ENCODE measurements at places on chromosomes 3 and 15. TPM values are rescaled to one million over a fixed set of nuclear protein-coding genes. Genes with fewer than 3 reads are reported as not detected.

DNA sequence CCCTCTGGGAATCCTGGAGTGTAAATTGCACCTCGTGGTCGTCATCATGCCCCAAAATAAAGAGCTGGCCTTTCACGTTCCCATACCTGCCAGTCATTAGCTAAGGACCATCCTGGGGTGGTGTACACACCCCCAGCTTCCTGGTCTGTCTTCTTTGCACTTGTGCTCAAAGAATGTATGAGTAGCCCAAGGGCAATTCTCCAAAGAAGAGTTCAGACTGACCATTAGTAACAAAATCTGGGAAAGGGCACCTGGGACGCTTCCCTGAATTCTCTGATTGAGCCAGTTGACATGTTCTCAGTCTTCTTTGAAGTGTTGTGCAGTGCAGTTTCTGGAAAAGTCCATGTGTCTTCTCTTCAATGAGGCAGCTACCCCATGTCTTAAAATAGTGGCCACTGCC is 34.8 kb downstream of the FAM3D start:
- DNase-seq = no peak

The SH2D7 gene
- not detected for total RNA-seq

DNA sequence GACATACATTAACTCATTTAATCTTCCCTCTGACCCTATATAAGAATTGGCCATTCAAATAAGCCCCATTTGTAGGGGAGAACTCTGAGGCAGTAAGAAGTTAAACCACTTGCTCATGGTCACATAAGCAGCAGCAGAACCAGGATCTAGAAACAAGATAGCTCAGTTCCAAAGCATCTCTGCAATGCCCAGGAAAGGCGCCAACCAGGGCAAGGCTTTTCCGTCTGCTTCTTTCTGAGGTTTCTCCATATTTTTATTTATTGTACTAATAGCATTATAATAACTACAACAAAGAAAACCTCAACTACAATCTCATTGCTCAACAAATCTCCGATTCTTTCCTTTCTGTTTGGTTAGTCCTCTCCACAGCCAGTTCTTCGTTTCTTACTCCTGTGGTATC is 4.3 kb upstream of the UBE2E2 start:
- DNase-seq = no peak

- no peak for DNase-seq
Measured at GRCh38 chr3:30476368-30477084, 129.9 kb upstream of the TGFBR2 start.

The TUBGCP5 gene
- 11.3 TPM for total RNA-seq

The PODXL2 gene
- total RNA-seq = 1.7 TPM

DNA sequence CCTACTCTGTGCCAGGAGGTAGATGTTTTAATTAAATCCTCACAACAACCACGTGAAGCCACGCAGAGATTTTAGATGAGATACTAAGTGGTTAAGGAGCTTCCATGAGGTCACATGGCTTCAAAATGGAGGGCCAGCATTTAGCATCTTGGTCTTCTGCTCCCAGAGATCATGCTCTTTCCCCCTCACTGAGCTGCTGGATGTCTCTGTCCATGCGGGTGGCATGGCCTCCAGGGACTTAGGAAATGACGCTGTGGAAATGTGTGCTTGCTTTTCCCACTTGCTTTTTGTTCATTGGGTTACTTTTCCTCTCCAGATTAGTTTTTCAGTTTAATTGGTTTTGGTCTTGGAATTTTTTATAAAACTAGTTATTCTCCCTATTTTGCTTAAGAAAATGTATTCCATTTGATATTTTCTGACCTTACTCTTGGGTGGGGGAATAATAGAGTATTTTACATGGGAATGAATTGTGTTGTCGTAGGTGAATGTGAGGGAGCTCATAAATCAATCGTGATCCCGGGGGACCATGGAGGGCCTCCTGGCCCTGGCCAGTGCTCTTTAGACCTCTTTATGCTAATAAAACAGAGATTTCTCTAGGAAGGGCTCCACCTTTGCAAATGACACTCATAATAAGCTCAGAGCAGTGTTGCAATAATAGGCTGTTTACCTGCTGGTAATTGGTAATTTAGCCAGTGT is 376.0 kb upstream of the ONECUT1 start:
- no peak for DNase-seq

The ARHGAP31 gene
- 38.0 TPM for total RNA-seq

DNA sequence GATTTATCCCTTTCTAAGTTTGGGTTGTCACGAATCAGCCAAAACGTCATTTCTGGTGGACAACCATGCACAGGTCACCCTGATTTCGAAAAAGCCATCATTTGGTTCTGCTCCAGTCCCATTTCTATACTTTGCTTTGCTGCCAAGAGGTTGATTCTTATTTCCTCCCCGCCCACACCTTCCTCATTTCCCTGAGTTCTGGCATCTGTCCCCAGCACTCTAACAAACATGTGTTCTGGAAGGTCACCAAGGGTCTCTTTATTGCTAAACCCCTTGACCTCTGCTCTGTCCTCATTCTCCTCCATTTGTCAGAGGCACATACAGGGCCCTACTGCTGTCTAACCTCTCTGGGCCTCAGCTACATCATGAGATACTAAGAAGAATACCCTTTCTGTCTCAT is 36.4 kb upstream of the PTPRG start:
- DNase-seq = no peak

- DNase-seq = no peak
Measured at GRCh38 chr3:171528102-171528501, 67.9 kb upstream of the TNIK start.

The IGF2BP2 gene
- total RNA-seq = 17.9 TPM

DNA sequence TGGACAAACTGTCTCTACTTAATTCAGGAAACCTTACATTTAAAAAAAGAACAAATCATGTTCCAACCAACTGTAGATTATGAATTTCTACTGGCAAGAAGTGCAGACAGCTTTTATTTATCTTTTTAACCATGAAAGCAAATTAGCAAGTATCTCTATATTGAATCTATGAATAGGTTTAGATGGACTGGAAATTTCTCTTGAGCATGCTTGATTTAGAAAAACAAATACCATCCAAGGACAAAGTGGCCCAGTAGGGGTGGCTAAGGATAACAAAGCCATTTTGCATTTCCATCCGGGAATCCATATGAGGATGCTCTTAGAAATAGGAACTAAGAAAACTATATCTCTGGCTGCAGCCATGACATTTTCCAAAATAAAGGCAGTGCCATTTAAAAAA is 150.6 kb downstream of the KCNMB2 start:
- DNase-seq = no peak

The TRIM71 gene
- not detected for total RNA-seq

- no peak for DNase-seq
Measured at GRCh38 chr3:11381563-11381962, 109.4 kb downstream of the ATG7 start.

- DNase-seq = no peak
Measured at GRCh38 chr15:56737791-56738190, 4.5 kb upstream of the ZNF280D start.

The ERC2 gene
- total RNA-seq = 0.99 TPM

DNA sequence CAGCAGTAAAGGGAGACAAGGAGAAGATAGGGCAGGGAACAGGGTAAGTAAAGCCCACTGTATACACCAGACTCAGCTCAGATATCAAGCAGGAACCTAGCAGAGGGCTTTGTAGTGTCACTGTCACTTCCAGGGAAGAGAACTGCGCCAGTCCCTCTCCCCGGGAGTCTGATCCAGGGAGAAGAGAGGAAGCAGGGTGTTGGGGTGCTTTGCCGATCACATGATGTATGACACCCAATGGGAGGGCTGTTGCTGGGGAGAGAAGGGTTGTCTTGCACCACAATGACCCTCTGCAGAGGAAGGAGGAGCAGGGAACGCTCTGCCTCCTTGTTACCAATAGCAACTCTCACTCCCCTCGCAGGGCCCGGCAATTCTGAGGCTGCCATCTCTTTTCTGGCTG is 147.2 kb upstream of the SLC2A2 start:
- peak; percentile 25 for DNase-seq

DNA sequence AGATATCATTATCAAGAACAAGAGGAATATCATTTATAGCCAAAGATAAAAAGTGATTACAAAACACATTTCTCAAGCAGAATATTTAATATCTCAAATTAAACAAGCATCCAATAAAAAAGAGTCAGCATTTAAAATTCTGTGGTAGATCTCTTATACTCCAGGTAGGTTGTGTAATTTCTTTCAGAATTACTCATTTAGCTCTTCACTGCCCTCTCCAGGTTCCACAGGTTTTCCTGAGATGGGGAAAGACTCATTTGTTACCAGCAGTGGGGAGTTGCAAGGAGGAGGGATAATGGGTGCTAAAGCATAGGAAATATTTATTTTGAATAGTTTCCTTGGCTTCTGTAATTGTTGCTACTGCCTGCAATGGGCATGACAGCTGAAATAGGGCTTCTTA is 83.1 kb upstream of the RASGRP1 start:
- DNase-seq = no peak

- no peak for DNase-seq
Measured at GRCh38 chr3:72017935-72018334, 233.0 kb upstream of the PROK2 start.

The EIF3J gene
- 83.5 TPM for total RNA-seq

DNA sequence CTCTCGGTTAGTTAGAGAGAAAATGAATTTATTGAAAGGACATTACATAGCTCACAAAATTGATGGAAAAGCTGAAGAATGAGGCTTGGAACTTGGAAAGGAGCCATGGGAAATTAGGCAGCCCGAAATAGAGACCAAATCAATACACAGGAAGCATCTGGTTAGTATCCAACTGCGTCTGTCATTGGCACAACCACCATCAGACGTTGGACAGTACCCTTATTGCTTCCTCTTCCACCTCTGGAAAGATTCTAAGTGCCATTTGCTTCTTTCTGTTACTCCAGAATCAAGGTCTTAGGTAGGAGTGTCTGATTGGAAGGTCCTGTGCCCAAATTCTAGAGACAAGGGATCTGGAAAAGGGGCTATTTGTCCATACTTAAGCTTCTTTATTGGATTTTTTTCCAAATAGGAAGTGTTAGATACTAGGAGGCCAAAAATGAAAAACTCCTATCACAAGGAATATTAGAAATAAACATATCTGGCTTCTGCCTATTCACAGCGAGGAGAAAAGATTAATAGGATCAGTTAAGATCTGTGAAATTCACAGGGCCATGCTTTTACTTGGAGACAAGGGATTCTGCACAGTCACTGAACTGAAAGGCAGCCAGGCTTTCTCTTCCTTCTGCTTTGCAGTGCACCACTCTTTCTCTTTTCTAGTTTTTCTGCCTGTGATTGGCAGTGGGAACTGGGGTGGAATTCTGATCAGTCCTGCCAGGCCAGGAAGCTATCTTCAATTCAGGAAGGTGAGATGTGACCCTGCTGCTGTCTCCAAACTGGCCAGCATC is 10.7 kb upstream of the HACD2 start:
- no peak for DNase-seq

DNA sequence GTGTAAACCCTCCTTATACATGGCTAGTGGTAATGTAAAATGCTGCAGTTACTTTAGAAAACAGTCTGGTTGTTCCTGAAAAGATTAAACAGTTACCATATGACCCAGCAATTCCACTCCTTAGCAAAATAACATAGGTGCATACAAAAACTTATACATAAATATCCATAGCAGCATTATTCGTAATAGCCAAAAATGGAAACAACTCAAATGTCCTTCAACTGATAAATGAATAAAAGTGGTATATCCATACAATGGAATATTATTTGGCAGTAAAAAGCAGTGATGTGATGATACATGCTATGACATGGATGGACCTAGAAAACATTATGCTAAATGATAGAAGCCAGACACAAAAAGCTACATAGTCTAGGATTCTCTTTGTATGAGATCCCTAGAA is 31.6 kb upstream of the SIN3A start:
- no peak for DNase-seq

DNA sequence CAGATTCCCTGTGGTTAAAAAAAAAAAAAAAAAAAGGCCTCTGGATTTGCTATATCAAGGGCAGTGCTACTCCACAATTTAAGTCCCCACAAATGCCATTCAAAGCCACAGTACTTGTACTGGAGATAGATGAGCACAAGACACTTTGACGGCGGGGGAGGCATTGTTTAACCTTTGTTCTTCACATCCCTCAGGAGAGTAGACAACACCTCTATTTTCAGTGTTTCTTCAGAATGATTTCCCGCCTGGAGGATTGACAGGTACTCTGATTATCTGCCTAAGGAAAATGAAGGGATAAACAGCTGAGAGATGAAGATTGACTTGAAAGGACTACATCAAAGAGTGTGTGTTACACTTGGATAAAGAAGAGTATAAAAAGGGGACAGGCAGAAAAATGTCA is 58.7 kb downstream of the OTOL1 start:
- DNase-seq = no peak

- DNase-seq = no peak
Measured at GRCh38 chr15:33500432-33501195, 189.8 kb downstream of the RYR3 start.

- no peak for DNase-seq
Measured at GRCh38 chr3:154844863-154845262, 235.3 kb upstream of the MME start.

The EPHA3 gene
- 3.5 TPM for total RNA-seq

DNA sequence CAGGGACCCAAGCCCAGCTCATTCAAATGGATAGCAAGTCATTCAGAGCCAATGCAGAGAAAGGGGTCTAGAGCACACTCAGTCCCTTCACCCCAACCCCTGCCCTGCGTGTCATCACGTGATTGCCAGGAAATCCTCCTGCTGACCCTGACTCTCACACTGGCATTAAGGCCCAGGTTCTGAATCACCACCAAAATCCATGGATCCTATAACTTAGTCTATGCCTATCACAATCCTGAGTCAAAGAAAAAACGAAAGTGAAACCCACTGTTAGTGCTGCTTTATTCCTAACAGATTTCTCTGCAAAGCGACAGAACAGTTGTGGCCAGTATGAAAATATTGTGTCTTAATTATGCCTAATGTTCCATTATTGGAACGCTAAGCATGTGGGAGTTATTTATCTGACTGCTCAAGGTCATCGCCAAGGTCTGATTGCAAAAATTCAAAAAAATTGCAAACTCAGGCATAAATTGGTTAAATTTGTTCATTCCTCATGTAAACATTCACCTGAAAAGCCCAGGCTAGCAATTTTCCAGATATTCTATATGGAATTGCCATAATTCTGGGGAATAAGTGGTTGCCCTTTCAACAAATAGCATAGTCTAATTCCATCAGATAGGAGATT is 108.7 kb upstream of the EIF1B start:
- DNase-seq = no peak

The FBXW12 gene
- not detected for total RNA-seq

The GPR27 gene
- total RNA-seq = 7.3 TPM

GRCh38 chr15:42973114-42973513 is 52.5 kb upstream of the TTBK2 start:
- no peak for DNase-seq

- DNase-seq = no peak
Measured at GRCh38 chr3:142787719-142788118, 63.9 kb downstream of the TRPC1 start.

The GASK1A gene
- total RNA-seq = 1.6 TPM

The STAC gene
- 0.30 TPM for total RNA-seq

The GRAMD2A gene
- total RNA-seq = not detected

The STXBP5L gene
- not detected for total RNA-seq

DNA sequence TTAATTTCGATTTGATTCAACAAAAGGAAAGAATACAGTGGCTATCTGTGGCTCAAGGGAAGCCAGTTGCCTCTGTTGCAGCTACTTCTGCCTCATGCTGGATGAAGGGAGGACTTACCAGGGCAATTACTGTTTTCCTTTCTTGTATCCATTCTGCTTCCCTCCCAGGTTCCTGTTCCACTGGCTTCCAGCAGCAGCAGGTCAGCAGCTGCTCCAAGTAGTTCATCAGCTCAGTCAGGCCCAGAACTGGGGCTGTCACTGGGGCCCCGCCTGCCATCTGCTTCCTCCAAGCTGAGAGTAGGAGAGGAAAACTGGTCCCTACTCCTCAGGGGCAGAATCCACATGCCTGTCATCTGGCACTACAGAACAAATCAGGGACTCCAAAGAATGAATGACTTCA is 48.6 kb upstream of the ULK4 start:
- DNase-seq = no peak

GRCh38 chr3:197495059-197495455 is 60.7 kb downstream of the BDH1 start:
- DNase-seq = peak; percentile 36
